ENCODE measurements at places on chromosomes 3 and 15.

DNA sequence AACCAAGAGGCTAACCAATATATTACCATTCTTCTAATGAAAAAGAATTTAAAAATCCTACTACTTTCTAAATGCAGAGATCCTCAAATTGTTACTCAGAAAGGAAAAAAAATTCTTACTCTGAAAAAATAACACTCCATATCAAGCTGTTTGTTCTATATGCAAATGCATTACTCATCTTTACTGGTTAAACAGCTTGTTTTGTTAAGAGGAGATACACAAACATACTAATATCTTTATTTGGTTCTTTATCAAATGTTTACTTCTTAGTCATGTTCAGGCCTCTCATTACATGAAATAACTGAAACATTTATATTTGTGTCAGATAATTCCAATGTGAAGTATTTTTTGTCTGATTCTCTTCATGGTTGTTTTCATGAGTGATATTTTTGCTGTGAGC, 146.8 kb downstream of the PCCB start:
- no peak for DNase-seq

DNA sequence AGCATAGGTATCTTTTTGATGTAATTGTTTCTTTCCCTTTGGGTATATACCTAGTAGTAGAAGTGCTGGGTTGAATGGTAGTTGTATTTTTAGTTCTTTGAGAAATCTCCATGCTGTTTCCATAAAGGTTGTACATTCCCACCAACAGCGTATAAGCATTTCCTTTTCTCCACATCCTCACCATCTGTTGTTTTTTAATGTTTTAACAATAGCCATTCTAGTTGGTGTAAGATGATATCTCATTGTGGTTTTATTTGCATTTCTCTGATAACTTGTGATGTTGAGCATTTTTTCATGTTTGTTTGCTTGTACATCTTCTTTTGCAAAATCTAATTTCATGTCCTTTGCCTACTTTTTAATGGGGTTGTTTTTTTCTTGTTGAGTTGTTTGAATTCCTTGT, 80.0 kb upstream of the TMC3 start:
- DNase-seq, result no peak

DNA sequence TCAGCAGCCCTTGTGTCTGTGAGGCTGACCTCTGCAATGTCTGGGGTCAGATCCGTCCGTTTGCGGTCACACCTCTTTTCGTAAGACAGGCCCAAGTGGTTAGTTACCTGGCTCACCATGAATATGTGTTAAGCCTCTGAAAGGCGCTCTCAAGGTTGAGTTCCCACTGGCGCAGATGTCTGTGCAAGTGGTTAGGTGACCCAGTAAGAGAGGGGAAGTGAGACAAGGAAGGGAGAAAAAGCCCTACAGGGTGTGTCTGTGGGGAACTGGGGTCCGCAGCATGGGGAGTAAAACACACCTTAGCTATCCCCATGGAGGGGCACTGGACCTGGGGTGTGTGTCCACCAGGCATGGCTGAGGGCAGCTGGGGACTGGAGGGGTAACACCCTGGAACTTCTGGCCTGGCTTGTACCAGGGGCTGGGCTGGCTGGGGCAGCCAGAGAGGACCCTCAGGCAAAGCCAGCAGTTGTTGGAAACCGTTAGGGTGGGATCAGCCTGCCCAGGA, 391.6 kb upstream of the PROK2 start:
- DNase-seq, result no peak

DNA sequence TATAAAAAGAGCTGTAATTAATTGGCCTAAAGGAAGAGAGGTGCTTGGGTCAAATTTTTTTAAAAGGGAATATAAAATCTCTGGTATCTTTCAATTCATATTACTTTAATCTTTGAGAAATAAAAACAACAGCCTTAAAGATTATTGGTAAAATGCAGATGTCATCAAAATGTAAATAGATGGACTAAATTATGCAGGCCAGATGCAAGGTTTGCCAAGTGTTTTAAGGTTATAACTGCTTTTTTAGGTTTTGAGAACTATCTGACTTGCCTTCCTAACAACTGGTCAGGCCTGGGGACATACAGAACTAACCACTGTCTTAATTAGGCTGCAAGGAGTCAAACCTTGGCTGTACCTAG, 20.0 kb upstream of the OR5H1 start:
- no peak for DNase-seq

- DNase-seq, result no peak
Measured at GRCh38 chr15:75578173-75578947, 755 bp downstream of the PTPN9 start.

DNA sequence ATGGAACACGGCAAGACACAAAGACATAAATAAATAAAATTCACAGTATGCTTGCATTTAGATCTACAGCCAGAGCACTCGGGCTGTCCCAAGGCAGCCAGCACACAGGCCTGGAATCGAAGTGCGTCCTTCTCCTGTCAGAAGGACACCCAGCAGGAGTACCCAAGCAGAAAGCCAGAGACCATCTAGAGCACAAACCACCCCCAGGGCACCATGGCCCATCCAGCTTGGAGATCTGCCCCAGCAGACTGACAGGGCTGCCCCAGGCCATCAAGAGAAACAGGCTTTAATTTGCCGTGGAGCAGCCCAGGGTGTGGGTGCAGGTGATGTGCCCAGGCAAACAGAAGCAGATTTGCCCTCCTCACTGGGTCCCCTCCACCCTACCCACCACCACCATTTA, 7.8 kb upstream of the SPATA12 start:
- DNase-seq, result no peak

GRCh38 chr15:99059010-99059981, 45.6 kb upstream of the SYNM start:
- DNase-seq, result peak; percentile 25

DNA sequence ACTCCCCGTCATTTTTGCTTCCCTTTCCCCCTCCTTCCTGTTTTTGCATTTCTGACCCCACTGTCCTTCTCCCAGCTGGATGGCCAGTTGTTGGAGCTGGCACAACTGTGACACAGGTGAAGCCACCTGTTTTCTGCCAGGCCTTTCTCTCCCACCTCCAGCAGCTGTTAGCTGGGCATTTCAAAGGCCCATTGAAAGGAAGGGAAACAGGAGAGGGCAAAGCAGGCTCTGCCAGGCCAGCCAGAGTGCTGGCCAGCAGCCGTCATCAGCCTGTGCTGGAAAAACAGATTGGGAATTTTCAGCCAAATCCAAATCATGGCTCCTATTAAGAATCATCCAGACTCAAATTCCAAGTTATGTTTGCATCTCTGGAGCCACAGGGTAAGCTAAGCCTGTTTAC, 155.2 kb upstream of the C2CD4B start:
- no peak for DNase-seq

GRCh38 chr3:31758322-31758965, 222.6 kb downstream of the OSBPL10 start:
- no peak for DNase-seq

DNA sequence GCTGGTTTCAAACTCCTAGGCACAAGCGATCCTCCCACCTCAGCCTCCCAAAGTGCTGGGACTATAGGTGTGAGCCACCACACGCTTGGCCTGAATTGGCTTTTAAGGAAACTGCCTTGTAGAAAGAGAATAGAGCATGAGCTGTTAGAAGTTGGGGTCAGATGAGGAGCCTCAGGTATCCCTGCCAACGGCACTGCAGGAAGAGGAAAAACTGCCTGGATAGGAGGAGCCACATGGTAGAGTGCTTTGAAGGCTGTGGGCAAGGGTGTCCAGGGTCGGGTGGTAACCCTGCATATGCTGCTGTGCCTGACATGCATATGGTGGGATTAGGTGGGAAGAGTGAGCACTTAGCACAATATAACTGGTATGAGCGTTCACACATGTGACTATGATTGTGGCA, 55.0 kb downstream of the BSN start:
- DNase-seq, result no peak

DNA sequence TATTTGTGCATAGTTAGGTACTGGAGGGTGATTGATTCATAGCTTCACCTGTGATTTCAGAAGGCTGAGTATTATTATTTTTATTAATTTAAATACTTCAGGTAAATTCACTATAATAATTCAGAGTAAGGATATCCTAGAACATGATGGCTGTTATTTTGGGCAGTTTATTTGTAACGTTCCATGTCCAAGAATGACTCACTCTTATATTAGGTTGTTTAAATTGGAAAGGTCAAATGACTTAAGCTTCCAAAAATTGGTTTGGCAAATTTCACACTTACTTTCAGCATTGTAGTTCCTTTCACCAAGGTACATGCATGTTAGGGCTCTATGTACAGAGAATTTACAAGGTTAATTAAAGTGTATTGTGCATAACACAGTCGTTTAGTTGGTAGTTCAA, 120.2 kb downstream of the EPHA3 start:
- DNase-seq, result no peak

DNA sequence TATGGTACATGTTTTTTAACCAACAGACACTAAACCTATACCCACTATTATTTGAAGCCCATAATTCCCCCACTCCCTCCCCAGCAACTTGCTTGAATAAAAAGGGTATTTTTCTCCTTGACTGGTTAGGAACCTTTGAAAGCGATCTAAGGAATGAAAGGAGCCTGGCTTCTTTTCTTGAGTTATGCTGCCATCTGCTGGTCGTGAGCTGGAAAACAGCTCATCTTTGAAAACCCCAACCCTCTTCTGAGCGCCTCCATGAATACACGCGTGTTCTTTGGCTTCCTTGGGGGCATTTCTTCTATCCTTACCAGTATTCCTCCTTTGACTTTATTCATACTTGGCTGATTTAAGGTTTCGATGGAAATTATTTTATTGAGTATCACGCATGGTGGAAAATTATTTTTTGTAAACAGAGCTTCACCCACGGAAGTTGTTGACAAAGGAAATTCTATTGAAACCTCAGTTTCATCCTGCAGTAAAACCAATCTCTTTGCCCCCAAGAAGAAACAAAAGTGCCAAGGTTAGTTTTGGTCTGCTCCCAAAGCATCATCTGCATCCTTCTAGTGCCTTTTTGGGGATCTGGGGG, 171.6 kb downstream of the SV2B start:
- peak; percentile 46 for DNase-seq

GRCh38 chr3:197238842-197239241, 59.6 kb downstream of the DLG1 start:
- DNase-seq, result no peak

DNA sequence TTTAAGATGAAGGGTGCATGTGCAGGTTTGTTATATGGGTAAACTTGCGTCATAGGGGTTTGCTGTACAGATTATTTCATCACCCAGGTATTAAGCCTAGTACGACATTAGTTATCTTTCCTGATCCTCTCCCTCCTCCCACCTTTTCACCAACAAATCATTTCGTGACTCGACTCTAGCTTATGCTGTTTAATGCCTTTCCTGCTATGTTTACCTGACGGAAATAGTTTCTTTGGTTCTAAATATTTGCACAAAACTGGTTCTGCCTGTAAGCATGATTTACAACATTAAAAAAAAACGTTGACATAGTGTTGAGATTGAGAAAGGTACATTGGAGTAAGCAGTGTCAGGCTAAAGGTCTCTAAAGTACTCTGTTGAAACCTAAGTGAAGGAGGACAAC, 2.4 kb downstream of the GNL3 start:
- no peak for DNase-seq

DNA sequence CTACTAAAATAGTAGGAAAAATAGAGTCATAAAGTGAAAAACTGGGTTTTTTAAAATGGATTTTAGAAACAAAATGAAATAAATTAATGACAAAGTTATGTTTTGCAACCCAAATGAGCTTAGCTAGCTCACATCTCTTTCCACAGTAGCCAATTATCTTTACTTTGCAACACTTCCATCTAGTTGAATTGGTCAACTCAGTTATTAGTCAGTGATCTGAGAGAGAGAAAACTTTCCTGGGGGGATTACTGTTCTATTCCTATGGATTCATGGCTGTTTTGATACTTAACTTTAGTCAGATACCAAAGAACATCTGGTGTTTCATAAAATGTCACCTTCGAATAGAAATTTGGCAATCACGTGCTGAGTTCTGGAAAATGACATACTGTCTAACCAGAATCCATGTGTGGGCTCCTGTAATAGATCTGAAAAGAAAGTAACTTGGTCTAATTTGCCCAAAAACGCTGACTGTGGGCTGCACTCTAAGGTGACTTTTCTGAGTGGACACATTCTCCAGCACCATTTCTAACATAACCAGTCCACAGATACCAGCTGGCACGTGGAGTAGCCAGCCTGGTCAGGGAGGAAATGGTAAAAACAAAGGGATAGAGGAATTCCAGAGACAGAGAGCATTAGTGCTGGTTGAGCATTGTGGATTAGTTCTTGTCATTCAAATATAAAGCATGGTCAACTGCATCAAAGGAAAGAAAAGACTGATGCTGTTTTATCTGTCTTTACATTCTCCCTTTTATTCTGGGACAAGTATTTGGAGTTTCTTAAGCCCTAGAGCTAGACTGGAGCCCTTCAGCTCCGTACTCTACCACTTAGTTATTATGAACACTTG, 45.2 kb upstream of the CCDC80 start:
- DNase-seq, result no peak

GRCh38 chr15:40217166-40217824, 21.6 kb upstream of the PAK6 start:
- peak; percentile 18 for DNase-seq

- no peak for DNase-seq
Measured at GRCh38 chr3:136351351-136351750, 101.2 kb downstream of the PCCB start.

DNA sequence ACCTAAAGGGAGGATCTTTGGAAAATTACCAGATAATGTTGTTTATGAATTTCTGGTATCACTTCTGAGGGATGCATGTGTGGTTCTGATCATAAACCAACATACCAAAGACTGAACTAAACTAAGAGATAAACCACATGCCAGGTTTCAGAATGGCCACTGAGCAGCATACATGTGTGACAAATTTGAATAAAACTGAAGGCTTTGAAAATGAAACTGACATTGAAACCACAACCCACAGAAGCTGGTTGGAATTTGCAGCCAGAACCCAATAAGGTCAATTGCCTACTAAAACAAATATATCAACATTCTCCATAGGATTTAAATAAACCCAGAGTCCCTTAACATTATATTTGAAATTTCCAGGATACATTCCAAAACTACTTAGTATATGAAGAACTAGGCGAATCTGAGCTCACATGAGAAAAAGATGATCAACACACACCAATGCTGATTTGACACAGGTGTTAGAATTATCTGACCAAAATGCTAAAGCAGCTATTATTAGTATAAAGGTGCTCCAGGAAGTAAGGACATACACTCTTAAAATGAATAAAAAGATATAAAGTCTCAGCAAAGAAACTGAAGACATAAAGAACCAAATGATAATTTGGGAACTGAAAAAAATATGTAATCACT, 125.0 kb downstream of the ZNF280D start:
- no peak for DNase-seq

DNA sequence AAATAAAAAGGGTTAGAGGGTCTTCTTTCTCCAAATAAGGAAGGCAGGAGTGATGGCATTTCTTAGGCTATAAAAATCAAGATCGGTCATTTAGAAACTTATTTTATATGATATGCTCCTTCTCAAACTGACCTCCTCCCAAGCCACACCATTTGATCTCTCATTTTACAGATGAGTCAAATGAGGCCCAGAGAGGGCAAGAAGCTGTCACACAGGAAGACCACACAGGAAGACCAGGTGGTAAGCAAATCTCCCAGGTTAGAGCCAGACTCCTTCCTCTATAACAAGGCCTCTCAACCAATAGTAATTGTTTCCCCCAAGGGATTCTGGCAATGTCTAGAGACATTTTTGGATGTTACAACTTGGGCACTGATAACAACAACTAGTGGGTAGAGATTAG, 13.8 kb downstream of the TLE3 start:
- no peak for DNase-seq

- DNase-seq, result no peak
Measured at GRCh38 chr15:89199746-89200145, 21.6 kb downstream of the RLBP1 start.
